ENCODE measurements at places on chromosomes 12 and 14.
A peak's percentile ranks its signal among the peaks of the same experiment; 100 is the strongest.

GRCh38 chr14:106509807-106510206 lies 983.4 kb downstream of the TMEM121 start:
- no peak for DNase-seq

DNA sequence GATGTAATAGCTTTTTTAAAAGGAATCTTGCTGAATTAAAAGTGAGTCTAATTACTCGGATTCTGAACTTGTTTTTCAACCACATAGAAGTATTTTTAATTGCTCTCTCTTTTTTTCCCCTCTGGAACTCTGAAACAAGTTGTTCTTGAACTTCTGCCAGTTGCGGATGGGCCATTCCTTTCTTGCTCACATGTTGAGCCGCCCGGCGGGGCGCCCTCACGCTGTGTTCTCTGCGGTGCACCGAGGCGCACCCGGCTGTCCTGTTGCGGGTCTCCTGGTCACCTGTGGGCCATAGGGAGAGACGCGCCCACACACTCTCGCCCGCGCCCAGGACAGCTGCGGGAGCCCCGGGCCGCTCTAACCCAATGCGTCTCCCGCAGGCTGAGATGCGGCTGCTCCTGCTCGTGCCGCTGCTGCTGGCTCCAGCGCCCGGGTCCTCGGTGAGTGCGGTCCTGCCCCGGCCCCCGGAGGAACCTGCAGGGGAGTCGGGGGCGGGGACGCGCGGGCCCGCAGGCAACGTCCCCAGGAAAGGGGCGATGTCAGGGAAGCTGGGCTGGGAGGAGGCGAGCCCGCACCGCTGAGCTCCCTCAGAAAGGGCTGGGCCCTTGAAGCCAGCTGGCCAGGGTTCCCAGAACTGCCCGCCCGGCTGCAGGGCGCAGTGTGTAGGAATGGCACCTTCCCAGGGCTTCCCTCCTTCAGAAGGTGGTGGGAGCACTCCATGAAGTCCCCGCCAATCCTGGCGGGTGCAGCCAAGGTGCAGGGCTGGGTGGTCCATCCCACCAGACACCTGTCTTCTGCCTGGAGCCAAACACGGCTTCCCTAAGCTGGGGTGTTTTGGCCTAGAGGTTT lies 2.3 kb downstream of the PAPLN start:
- DNase-seq: no peak

GRCh38 chr14:67411820-67412421 lies at the start of gene PLEK2:
TSS of gene PLEK2 (minus strand) at chr14:67412165. CDS start at chr14:67412059, 106 bp downstream.
- peak; percentile 40 for DNase-seq

- DNase-seq: peak; percentile 5
These were observed 280.0 kb downstream of the DPF3 start for GRCh38 chr14:72613975-72614319.

GRCh38 chr14:71533390-71533789 lies 398.8 kb upstream of the RGS6 start:
- no peak for DNase-seq

DNA sequence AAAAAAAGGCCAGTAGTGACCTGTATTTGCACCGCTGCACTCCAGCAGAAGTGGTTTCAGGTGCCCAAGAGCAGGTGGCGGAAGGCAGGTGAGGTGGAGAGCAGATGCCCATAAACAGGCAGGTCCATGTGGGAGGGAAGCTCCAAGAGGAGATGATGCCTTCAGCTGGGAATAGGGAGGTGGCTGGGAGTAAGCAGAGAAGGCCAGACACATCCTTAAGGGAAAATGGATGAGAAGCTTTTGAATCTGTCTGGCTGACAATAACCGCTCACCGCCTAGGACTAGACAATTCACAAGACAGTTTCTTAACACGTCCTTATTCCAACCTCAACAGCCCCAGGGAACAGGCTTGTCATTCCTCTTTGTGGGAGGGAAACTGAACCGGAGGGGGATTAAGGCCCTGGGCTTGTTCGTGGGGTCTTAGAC lies 43.9 kb upstream of the PLEKHG6 start:
- no peak for DNase-seq

DNA sequence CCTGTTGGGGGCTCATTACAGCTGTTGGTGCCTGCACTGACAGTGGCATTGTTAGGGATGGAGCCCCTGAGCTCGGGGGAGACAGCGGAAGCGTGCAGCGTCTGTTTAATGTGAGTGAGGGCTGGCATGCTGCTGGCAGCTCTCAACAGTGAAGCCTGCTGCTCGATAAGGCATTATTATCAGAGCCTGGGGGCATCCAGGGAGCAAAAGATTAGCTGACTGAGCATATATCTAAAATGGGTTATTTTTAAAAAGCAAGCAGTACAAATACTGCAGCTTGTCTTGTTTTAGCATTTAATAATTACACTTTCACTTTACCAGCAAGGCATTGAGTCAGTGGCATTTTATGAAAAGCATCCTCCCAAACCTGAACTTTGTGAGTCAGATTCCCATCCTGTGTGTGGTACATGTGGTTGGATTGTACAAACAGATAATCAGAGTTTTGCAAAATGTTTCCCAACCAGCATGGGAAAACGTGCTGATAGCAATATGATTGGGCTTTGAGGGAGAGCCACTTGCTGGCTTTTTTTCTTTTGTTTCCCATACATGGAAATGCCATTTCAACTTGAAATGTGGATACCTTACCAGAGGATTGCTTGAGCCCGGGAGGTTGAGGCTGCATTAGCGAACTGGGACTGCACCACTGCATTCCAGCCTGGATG lies 150.8 kb downstream of the PRKCH start:
- no peak for DNase-seq

GRCh38 chr12:68356060-68356695 lies 24.0 kb upstream of the MDM1 start:
- no peak for DNase-seq

- DNase-seq: no peak
These were observed 69.6 kb upstream of the PRMT8 start for GRCh38 chr12:3421191-3421978.

DNA sequence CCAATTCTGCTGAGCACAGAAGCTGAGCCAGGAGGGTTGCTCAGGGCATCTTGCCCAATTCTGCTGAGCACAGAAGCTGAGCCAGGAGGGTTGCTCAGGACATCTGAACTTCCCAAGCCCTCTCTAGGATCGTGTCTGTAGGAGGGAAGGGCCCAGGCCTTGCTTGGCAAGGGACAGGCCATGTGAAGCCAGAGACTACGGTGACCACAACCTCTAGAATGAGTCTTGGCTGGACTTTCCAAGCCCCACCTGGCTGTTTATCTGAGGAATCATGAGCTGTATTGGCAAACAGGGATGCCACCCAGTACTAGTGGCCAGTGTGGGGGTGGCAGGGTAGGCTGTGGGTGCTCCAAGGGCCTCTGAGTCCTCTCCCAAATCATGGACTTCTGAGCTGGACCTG lies 7.7 kb upstream of the SERPINA6 start:
- DNase-seq: no peak

- DNase-seq: peak; percentile 40
These were observed 595 bp upstream of the METAP2 start for GRCh38 chr12:95473231-95473883.

GRCh38 chr12:81337886-81338285 lies 260.0 kb downstream of the ACSS3 start:
- no peak for DNase-seq

- no peak for DNase-seq
These were observed 1526.3 kb downstream of the AACS start for GRCh38 chr12:126591533-126591932.

GRCh38 chr12:95412482-95413311 lies 61.3 kb upstream of the METAP2 start:
- DNase-seq: no peak

GRCh38 chr14:92659765-92660561 lies 88.5 kb downstream of the LGMN start:
- no peak for DNase-seq

GRCh38 chr12:60710246-60710645 lies 1114.4 kb downstream of the SLC16A7 start:
- DNase-seq: no peak

DNA sequence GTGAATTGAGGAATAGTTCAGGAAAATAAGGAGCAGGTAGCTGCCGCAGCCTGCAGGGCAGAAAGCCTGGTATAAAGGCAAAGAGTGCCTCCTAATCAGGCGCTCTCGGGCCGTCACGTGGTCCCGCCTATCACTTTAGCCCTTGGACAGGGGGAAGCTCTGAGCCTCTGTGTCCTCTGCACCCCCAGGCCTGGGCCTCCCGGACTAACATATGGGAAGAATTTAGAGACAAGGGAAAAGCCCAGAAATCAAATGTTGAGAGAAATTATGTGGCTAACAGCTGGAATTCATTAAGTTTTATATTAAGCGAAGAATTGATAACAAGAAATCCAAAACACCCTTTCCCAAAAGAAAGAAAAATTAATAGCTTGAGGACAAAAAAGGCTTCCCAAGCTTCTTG lies 417.7 kb downstream of the ATP23 start:
- DNase-seq: no peak

GRCh38 chr12:70236990-70237389 lies 6.2 kb upstream of the CNOT2 start:
- no peak for DNase-seq

DNA sequence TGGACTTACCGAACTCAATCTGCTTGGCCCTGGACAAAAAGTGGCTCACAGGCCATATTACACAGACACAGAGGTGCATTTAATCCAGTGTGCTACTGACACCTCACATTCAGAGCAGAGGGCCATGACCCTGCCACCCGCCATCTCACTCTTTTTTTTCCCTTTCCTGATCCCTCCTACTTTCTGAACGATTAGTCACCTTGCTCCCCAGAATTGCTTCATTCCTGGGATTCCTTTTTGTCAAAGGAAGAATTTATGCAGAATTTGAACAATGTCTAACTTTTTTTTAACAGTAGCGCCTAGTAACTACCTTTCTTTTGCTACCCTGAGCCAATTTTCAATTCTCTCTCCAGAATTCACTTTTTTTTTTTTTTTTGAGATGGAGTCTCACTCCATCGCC lies 4.6 kb downstream of the PKP2 start:
- no peak for DNase-seq

GRCh38 chr12:62127516-62127915 lies 132.7 kb upstream of the USP15 start:
- no peak for DNase-seq

- DNase-seq: no peak
These were observed 26.0 kb downstream of the ADIPOR2 start for GRCh38 chr12:1716911-1717310.

DNA sequence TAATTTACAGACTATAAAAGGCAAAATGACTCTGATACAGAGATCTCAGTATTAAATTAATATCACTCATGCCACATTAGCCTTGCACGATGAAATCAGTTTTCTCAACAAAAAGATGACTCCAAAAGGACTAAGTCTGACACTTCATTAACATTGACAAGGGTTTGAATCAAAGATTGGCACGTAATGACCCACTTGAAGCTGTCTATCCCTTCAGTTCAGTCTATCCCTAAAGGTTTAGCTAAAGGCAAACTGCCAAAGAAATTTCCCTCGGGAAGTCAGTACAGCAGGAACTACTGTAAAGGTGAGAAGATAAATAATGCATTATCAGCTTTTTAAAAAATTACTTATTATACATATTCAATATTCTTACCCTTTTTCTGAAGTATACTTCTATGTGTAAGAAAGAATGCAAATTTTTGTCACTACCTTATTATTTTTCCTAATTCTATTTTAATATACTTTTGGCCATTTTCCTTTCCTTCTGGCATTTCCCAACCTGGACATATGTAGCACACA lies 127.1 kb downstream of the NELL2 start:
- no peak for DNase-seq
